ENCODE measurements at places on chromosomes 12 and 14.

- DNase-seq: no peak
These were observed 112.8 kb downstream of the NAV3 start for GRCh38 chr12:77943466-77943865.

DNA sequence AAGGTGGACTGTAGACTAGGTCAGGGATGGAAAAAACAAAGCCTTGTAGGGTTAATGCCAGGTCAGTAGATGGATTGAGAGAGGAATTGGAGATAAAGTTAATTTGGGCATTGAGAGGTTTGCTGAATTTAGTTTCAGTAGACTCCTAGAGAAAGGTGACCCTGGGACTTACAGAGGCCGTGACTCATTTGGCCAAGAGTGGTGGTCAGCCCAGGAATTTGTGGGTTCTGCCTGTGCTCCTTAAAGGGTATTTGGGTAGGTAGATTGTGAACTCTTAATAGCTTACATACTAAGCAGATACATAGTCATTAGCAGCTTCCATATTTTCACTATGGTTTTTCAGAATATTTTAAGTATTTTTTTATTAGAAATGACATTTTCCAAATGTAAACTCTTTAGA lies 21.8 kb downstream of the PLEKHA5 start:
- DNase-seq: no peak

DNA sequence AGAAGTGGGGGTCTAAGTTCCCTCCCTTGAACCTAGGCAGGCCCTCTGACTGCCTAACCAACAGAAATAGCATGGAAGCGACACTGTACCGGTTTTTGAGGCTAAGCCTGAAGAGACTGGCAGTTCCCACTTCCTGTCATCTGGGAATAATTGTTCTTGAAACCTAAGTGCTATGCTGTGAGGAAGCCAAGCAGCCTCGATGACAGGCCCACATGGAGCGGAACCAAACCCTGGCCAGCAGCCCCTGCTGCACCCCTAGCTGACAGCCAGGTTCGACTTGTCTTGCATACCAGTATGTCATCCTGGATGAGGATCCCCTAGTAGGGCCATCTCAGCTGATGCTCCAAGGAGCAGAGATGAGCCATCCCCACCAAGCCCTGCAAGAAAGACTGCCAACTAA lies 6.4 kb upstream of the GPR68 start:
- no peak for DNase-seq

- DNase-seq: no peak
These were observed 7.4 kb downstream of the TXNRD1 start for GRCh38 chr12:104222976-104223375.

DNA sequence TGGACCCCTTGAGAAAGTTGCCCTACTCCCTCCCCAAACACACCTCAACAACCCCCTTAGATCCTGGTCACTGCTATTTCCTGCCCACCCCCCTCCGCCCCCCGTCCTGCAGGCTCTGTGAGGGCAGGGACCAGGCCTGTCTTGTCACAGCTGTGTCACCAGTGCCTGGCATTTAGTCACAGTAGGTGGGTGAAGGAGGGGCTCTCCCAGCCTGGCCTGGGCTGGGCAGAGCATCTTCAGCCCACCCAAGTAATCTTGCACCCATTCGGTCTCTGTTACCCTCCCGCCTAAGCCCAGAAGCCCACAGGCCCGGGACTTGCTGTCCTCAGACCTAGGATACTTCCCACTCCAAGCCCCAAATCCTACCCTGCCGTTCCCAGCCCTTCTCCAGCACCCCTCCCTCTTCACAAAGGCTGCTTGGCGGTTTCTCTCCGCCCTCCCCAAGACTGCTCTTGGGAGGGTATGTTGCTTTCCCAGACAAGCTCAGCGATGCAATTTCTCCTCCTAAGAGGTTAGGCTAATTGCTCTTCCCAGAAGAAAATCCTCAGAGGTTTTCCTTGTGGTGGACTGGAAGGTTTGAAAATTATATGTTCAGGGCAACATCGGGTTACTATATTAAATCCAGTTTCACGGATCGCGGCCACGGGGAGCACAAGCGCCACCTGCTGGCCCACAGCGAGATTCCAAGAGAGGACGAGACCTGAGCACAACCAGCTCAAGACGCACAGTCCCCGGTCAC lies 50.8 kb upstream of the ZFP36L1 start:
- peak; percentile 68 for DNase-seq

DNA sequence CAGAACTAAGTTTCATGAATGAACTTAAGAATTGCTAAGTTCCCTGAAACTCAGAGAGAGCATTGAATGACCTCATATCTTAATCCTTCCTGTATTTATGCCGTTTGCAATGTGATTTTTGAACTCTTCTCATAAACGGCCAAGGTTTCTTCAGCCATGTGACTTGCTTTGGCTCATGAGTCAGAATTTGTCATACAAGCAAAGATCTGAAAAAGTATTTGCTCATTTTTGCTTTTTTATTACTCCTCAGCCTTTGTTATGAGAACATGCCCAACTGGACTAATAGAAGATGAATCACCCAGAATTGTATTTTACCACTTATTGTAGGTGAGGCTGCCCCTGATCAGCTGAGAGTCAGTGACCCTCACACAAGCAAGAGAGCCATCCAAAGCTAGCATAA lies 693.8 kb downstream of the BCL11B start:
- DNase-seq: no peak

- DNase-seq: peak; percentile 56
These were observed 2.7 kb upstream of the SAMD4A start for GRCh38 chr14:54564071-54564867.

DNA sequence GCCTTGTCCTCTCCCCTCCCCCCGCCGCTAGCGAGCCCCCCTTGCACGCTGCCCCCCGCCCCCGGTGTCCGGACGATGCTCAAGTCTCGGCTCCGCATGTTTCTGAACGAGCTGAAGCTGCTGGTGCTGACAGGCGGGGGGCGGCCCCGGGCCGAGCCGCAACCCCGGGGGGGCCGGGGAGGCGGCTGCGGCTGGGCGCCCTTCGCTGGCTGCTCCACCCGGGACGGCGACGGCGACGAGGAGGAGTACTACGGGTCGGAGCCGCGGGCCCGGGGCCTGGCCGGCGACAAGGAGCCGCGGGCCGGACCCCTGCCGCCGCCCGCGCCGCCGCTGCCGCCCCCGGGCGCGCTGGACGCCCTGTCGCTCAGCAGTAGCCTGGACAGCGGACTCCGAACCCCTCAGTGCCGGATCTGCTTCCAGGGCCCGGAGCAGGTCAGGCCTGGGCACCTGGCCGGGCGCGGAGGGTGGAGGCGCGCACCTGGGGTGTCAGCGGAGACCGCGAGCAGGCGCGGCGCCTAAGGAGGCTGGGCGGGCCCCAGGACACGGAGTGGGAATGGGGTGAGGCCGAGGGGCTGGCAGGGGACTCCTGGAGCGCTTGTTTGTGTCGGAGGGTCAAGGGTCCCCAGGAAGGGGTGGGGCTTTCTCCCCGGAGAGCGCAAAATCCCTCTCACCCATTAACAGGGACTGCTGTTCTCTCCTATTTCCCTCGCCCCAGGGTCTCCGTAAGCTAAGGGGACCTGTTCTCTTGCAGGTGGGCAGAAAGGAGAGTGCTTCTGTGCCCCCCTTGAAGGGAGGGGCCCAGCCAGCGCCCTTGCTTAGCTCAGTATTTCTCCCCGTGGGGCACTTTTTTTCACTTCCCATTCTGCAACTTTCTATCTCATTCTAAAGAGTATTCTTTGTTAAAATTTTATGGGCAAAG lies 810 bp downstream of the MARCHF9 start:
- DNase-seq: no peak

DNA sequence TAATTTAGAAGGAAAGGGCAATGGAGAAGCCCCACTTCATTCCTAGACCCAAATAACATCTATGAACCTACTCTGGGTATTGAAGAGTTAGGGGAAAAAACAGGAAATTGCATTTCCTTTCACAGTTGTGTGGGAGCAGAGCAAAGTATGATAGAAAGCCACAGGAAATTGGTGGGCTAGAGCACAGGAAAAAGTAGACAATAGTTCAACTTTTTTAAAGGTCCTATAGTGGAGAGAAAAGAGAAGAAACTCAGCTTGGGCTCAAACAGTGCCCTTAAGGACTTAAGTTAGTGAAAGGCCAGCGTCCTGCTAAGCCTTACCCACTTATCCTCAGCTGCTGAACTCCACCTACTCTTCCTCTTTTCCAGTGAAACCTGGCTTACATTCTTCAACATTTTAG lies 258.1 kb downstream of the DPY19L2 start:
- no peak for DNase-seq

GRCh38 chr14:101808894-101809670 lies 47.6 kb downstream of the PPP2R5C start:
- DNase-seq: no peak

GRCh38 chr12:109157986-109158385 lies 41.6 kb downstream of the ACACB start:
- no peak for DNase-seq

DNA sequence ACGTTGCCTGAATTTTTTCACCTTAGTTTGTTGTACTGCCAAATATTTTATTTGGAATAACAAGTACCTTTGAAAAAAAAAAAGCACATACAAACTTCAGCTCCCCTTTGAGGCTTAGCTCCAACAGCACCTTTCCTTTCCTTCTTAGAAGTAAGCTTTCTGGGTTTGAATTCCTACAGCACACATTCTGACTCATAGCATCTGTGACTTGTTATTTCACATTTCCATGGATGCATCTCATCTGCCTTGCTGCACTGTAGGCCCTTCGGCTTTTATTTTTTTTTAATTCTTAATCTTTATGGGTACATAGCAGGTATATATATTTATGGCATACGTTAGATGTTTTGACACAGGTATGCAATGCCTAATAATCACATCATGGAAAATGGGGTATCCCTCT lies 7.2 kb downstream of the LGALS3 start:
- no peak for DNase-seq

GRCh38 chr14:99034711-99035171 lies 237.3 kb downstream of the BCL11B start:
- no peak for DNase-seq

GRCh38 chr12:53173085-53173715 lies 7.3 kb upstream of the ZNF740 start:
- DNase-seq: no peak

GRCh38 chr14:99479906-99480869 lies at the start of gene SETD3:
SETD3 (minus strand) TSS chr14:99480859; CDS start chr14:99465805, 15,054 bp downstream.
- no peak for DNase-seq

- no peak for DNase-seq
These were observed 336.4 kb upstream of the E2F7 start for GRCh38 chr12:77401770-77402081.

DNA sequence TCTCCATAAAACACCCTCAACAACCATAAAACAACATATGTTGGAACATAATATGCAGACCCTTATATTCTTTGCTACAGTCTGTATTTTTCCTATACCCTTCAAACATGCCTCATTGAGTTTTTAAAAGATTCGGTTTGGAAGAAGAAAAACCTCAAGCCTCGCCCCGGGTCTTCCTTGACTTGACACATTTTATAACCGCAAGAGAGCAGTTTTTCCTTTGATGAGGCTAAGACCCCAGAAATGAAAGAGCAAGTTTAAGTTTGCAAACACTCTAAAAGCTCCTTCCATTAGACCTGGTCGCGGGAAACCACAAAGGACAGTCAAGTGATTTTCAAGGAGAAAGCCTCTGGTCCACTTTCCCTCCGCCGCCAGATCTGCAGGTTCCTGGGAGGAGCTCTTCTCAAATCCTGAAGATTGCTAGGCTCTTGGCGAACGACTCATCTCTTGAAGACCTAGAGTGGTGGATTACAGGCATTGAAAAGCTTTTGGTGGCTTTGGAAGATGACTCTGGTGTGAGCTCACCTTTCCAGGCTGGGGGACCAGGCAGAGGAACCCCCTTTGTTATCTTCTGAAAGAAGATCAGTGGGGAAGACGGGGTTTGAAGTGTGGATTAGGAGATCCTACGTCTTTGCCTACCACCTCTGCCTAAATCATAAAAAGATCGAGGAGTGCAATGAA lies at the start of gene ASCL4:
Gene ASCL4, plus strand, starts transcription at position 356 of the 681 bp plus-strand sequence. CDS start 515 bp downstream, outside the sequence.
- no peak for DNase-seq

DNA sequence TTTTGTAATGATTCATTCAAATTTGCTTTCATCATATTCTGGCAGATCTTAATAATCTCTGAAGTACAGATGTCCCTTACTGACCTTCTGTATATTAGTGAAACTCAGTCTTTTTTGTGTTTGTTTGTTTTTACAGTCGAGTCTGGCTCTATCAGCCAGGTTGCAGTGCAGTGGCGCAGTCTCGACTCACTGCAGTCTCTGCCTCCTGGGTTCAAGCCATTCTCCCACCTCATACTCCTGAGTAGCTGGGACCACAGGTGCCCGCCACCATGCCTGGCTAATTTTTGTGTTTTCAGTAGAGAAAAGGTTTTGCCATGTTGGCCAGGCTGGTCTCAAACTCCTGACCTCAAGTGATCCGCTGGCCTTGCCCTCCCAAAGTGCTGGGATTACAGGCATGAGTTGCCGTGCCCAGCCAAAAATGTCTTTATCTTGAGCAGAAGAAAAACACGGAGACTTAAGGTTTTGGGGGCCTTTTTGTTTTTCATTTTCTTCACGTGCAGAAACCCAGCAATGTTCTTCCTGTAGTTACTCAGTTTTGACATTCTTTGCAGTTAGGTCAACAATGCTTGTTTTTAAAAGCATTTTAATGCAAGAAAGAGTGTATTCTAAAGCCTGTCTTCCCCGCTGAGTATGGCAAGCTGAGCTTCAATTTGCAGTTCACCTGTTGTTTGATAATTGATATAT lies 79.5 kb downstream of the FAR2 start:
- no peak for DNase-seq

DNA sequence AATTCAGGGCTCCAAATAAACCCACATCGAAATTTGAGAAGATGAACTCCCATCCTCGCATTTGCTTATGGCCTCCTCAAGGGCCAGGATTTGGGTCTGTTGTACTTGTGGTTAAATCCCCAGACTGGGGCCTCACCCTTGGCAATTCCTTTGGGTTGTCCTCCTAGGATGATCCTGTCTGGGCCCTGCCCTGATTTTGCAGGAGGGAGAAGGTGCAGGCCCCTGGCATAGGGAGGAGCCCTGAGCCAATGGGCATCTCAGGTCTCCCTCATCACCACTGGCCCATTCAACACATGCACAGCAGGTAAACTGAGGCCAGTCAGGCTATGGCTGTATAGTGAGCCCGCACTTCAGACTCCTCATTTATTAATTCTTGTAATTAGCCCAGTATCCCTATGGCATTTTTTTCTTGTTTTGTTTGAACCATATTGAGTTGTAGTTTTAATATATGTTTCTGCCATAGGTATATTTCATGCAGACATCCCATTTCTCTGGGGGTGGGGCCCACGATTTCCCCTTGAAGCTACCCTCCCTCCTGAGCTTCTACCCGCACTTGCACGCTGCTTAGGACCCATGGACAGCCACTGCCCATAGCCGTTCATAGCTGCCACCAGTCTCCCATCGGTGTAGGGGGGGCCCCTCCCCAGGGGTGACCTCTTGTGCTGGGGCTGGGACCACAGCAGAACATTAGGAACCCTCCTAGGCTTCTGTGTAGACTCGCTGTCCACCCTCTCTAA lies 67.1 kb upstream of the DDX11 start:
- DNase-seq: no peak

GRCh38 chr14:102551995-102552705 lies 40.3 kb upstream of the RCOR1 start:
- DNase-seq: no peak

All from NCI-H1417 (cell line).